Ascending aorta (tissue), 2 donors: ENCODE measurements at places on chromosomes 6 and 20. TPM values are rescaled to one million over a fixed set of nuclear protein-coding genes. Genes with fewer than 3 reads are reported as not detected.

Gene ACSS2
- total RNA-seq, result 156 TPM

Gene PPIL6
- total RNA-seq, result 0.11 TPM

DNA sequence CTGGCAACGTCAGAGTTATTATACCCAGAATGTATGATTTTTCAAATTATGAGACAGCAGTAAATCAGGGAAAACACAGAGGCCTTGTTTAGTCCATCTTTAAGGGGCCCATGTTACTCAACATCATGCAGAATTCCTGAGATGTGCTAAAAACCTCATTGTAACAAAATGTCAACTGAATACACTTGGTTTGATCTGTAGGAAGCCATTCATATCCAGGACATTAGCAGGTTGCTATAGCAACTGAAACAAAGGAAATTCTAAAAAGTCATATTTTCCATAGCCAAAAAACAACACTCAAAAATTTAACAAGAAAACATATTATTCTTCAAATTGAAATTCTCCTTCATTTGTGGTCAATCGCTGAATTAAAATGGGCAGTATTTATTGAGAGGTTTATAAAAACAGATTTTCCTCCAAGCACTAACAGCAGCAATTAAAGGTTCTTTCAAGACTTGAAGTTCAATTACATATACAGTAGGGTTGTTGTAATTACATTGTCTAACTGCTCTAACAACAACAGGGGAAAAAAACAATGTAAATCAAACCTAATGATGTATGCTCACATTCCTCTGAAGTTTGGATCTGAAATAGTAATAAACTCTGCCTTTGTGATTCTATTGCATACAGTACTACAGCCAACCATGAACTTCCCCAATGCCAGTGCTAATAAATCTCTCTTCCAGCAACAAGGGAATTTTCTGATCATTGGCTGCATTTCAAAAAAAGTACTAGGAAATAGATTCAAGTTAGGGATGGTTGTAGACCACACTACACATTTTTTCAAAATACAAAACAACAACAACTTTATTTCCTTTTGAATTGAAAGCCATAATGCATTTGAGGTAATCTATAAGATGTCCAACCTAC is 34.9 kb downstream of the COL12A1 start:
- H3K4me1 ChIP-seq, result peaks cover 11% of the 10 kb centered on the region
- peak overlapping the region; percentile 12 for H3K27ac ChIP-seq
- no peaks in the 10 kb centered on the region for H3K36me3 ChIP-seq
- no peaks in the 10 kb centered on the region for H3K27me3 ChIP-seq

DNA sequence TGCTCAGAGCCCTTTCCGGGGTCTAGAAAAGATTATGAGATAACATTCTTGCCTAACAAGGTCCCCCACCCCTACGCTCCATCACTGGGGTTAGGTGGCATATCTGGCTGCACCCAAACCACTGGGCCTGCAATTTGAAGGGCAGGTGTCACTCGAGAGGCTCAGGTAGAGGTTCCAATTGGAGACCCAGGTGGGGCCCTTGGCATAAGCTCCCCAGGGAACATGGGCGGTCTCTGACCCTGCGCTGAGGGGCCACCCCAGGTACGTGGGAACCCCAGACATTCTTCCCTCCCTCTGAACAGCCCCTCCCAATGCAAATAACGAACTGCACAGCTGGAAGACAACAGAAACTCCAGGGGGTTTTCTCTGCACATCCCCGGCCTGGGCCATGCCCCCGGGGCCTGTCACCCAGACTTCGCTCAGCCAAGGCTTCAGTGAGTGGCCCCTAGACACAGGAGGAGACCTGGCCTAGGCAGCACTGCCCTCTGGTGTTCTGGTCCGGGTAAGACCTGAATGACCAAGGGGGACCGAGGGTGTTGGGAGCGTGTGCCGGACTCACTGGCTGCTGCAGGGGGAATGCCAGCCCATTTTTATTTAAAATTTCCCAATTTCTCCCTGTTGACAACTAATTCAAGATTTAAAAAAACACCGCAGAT is 47.5 kb downstream of the DSTN start:
- H3K4me3 ChIP-seq, result no peak overlapping the region
- peaks cover 38% of the 10 kb centered on the region for H3K4me1 ChIP-seq
- DNase-seq, result peak; percentile 84
- H3K27me3 ChIP-seq, result no peaks in the 10 kb centered on the region
- peaks cover 66% of the 10 kb centered on the region for H3K36me3 ChIP-seq

GRCh38 chr6:127879685-127880084 is 21.2 kb downstream of the THEMIS start:
- H3K36me3 ChIP-seq, result no peaks in the 10 kb centered on the region
- H3K27ac ChIP-seq, result no peak overlapping the region
- H3K4me1 ChIP-seq, result no peaks in the 10 kb centered on the region
- H3K27me3 ChIP-seq, result no peaks in the 10 kb centered on the region
- H3K4me3 ChIP-seq, result no peak overlapping the region
- DNase-seq, result no peak

GRCh38 chr20:20887593-20888265 is 175.3 kb upstream of the RALGAPA2 start:
- no peaks in the 10 kb centered on the region for H3K36me3 ChIP-seq
- no peaks in the 10 kb centered on the region for H3K27me3 ChIP-seq
